GM18507 (cell line): ENCODE measurements at places on chromosomes 3 and 15.
A peak's percentile ranks its signal among the peaks of the same experiment; 100 is the strongest.

GRCh38 chr3:52020796-52021195 is 25.1 kb upstream of the RPL29 start:
- no peak for DNase-seq

GRCh38 chr15:63385911-63386531 is 4.4 kb upstream of the CA12 start:
- DNase-seq: no peak

- no peak for DNase-seq
Observed at GRCh38 chr3:114154321-114154821, 24.5 kb downstream of the DRD3 start.

DNA sequence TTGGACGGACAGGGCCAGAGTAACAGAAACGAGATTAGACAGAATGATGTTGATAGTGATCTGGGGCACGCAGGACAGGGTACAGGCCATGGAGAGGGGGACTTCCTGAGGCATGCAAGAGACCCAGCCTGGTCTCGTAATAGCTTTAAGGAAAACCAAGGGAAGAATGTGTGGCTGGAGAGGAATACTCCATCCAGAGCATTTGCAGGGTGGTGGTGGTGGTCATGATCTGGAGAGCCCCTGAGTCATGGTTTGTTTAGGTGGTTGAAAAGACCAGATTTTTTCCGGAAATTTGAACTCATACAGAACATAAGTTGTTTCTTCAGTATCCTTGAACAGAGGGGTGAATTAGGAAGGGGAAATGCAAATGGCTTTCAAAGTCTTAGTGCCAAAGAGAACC is 138.5 kb downstream of the DUT start:
- DNase-seq: no peak

DNA sequence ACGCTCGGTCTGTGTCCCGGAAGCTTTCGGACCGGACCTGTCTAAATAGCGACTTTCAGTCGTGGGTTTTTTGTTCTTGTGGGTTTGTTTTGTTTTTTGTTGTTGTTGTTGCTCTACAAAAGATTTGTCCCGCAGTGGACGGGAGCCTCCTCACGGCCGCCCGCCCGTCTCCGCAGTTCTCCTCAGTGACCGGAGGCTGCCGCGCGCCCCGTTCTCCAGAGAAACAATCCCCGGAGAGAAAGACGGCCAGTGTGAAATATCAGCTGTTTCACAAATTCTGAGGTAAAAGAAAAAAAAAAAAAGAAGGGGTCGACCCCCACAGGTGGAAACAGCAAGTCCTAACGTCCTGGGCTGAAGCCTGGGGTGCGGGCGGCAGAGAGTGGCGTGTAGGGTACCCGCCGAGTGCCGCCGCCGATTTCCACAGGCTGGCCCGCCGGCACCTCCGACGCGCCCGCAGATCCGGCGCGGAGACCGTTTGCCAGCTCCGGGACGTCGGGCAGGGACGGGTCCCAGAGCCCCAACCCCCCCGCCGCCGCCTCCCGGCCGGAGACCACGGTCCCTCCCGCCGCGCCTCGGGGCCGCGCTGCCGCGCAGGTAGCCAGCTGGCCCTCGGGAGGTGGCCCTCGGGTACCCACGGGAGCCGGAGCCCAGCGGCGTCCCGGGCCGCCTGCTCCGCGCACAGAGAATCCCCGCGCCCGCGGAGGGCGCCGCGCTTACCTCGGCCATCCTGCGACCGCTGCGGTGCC is 478 bp downstream of the BNC1 start:
- no peak for DNase-seq

- no peak for DNase-seq
Observed at GRCh38 chr3:31008994-31009393, 114.5 kb upstream of the GADL1 start.

DNA sequence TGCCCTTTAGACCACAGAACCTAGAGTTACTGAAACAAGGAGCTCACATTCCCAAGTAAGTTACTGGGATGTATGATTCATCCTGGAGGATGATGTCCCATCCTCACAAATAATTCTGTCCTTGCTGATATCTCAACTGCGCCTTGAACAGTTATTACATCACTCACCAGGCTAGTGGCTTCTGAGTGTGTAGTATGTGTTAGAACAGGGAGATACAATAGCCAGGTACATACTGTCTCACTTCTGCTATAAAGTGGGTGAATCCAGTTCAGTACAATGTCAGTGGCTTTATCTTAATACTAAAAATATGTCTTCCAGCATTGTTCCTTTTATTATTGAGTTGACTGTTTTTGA is 483.2 kb upstream of the FRG2C start:
- DNase-seq: no peak

GRCh38 chr15:99014803-99015697 is 7.5 kb upstream of the PGPEP1L start:
- DNase-seq: peak; percentile 37

DNA sequence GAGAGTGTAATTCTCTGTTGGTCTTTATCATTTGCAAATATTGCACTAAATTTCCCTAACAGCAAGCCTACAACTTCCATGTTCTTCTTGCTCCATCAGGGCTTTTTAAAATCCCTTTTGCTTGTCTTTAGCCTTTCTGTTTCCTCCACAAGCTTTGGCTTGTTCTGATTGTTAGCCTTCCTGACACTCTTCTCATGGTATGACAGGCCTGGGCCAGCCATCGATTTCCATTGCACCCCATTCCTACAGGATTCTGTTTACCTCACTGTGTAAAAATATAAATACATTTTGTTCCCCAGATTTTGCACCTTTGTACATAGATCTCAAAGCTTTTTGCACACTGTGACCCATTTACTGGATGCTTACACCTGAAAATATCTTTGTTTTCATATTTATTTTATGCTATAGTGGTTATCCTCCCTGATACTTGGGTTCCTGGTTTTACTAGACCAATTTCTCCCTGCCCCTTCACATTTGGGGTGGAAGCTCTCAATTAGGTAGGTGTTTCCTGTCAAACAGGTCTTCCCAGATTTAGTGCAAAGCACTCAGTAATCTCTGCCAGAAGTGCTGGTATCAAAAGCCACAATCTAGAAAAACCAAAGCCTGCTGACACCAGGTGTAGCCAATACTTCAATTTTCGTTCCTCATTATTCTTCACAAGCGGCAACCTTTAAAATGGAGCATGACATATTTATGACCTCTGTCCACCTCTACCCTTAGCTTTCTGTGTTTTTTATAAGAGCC is 57.9 kb upstream of the PPP2R3A start:
- no peak for DNase-seq
